ENCODE measurements at places on chromosomes 13 and 19.

GRCh38 chr19:53958168-53958571 lies 4.6 kb upstream of the CACNG8 start:
- DNase-seq: no peak

GRCh38 chr13:21944610-21945009 lies 273.7 kb downstream of the FGF9 start:
- DNase-seq: no peak

DNA sequence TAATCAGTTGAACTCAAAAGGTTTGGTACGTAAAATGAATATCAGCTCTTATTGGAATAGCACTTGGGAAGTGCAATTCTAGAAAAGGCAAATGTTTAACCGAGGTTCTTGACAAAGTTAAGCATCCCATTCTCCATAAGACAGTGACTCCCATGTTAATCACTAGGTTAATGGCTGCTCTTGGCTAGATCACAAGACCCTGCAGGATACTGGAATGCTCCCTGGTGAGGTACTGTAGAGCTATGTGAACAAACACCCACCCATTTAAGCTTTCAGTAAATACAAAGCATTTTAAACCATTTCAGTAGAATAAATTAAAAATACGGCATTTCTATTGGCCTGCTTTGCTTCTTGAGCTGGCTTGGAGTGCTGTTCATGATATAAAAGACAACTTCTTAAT lies 56.5 kb downstream of the TDRD3 start:
- no peak for DNase-seq

DNA sequence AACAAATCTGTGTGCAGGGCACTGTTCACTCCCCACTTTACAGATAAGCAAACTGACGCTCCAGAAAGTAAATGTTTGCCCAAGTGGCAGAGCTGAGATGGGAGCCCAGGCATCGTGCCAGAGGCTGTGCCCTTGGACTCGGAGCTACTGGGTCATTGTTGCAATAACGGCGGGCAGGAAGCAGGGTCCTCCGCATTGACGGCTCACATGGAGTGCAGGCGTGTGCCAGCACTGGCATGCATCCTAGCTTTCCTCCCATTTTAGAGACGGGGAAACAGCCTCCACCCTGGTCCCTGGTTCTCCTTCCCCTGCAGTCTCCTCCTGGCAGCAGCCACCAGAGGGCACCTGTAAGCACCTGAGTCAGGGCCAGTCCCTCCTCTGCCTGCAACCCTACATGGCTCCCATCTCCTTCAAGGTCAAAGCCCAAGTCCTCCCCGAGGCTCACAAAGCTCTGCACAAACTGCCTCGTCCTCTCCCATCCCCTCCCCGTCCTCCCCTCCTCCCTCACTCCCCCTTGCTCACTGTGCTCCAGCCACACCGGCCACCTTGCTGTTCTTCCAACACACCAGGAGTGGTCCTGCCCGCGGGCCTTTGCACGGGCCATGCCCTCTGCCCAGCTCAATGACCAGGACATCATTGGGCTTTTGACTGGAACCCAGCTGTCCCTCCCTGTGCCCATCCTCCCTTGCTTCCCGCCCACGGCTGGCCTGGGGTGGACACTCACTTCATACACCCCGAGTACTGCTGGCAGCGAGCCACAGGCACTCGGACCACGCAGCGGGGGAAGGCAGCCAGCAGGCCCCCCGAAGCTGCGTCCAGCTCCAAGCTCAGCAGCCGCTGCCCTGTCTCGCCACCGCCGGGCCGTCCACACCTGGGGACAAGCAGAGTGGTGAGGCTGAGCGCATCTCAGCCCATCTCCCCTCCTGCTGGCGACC lies 7.7 kb upstream of the LRG1 start:
- no peak for DNase-seq

GRCh38 chr13:28967029-28967915 lies 147.1 kb downstream of the MTUS2 start:
- DNase-seq: no peak
